ENCODE measurements at places on chromosomes 1 and 21.

- peak; percentile 62 for DNase-seq
These were observed 9.2 kb upstream of the TNFRSF1B start for GRCh38 chr1:12157366-12158231.

DNA sequence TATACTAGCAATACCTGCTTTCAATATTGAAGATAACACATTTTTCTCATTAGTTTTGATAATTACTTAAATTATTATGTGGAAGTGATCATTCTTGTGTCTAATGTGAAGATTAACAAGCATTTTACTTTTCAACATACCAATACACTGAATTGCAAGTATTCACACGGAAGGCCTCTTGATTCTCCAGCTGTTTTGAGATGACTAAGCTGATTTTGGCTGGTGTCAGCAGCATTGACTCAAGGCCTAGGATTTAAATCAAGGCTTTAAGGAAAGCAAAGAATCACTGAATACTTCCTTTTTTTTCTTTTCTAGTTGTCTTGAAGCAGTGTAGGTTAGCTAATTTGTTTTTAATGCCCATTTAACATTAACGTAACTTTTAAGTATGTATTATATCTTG lies 373.7 kb downstream of the SRGAP2C start:
- DNase-seq: no peak

GRCh38 chr1:66445492-66446181 lies 88.3 kb upstream of the SGIP1 start:
- DNase-seq: peak; percentile 69

DNA sequence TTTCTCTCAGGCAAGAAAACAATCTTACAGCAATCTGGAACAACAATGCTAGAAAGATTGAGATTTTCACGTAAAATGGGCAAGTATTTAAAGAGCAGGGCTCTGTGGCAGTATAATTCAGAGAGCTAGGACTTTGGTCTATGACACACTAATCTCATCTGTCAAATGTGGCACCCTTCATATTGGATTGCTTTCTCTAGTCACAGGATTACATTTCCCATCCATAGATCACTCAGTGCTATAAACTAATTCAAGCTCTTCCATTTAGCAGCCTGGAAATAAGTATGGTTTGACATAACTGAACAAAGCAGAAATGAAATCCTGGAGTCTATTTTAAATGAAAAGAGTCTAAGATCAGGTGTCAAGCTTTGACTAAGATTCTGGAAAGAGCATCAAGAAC lies 263.1 kb upstream of the TMPRSS15 start:
- no peak for DNase-seq

- DNase-seq: no peak
These were observed 28.5 kb downstream of the PALMD start for GRCh38 chr1:99674115-99675064.

All from activated T-cell treated with anti-CD3 and anti-CD28 coated beads, Interleukin-2, amount 50 U/mL, for 48 hours (primary cell).